Cortex of kidney (tissue), 1 donor: ENCODE measurements at places on chromosomes 2 and 18.

DNA sequence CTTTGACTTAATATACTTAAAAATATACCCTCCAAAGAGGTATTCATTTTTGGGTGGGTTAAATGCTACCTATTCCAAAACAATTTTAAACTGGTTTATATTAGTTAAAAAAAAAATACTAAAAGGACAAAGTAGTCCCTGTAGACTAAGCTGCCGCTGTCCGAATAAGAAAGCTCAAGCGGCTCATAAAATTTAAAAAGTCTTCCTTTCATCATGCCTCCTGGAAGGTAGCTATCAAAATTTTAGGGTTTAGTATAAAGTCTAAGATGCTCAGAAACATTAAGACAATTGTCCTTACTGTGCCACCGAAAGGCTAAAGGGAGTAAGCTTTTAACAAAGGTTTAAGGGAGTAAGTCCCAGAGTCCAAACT, 440 bp upstream of the UGGT1 start:
- no peak for DNase-seq

GRCh38 chr2:236861196-236861875, 224.4 kb upstream of the COPS8 start:
- no peak for DNase-seq

GRCh38 chr2:216516730-216517350, 18.2 kb downstream of the RPL37A start:
- no peak for DNase-seq

DNA sequence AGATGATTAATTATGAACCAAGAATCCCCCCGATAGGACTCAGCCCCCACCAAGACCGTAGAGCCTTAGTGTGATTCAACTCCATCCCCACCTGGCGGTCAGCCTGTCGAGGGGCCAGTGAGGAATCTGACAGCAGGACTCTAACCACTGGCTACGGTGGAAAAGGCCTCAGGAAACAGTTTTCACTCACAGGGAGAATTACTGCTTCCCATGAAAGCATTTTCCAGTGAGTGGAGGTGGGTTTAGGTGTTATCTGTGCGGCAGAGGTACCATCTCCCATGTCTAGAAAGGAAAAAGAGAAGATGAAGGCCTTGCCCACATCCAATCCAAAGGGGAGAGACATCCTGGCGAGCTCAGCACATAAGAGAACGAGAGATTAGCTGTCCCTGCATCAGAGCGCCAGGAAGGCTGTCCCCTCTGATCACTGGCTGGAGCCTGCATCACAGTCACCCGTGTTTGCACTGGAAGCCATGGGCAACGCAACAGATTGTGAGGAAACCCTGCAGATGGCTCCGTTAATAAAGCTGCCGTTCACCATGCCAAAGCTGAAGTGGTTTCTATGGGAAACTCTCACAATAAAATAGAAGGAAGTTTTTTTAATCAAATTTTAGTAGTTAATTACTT, 22.3 kb downstream of the COX7A2L start:
- DNase-seq = no peak

- DNase-seq = no peak
These were observed 200.5 kb downstream of the TNS1 start for GRCh38 chr2:217802266-217802665.

DNA sequence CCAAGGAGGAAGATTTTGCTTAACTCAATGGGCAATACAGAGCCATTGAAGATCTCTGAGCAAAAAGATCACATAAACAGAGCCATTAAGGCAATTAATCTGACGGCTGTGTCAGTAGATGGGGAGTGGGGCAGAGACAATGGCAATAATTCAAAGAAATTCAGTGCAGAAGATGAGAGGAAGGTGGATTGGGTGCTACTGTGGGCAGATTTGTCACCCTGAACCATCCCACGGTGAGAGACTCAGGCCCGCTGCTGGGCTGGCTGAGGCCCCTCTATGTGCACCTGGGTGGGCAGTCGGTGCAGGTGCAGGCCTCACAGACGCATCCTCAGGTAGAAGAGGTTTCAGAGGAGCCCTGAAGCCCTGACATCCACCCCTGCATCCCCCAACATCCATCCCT, 458.6 kb downstream of the EIPR1 start:
- no peak for DNase-seq

DNA sequence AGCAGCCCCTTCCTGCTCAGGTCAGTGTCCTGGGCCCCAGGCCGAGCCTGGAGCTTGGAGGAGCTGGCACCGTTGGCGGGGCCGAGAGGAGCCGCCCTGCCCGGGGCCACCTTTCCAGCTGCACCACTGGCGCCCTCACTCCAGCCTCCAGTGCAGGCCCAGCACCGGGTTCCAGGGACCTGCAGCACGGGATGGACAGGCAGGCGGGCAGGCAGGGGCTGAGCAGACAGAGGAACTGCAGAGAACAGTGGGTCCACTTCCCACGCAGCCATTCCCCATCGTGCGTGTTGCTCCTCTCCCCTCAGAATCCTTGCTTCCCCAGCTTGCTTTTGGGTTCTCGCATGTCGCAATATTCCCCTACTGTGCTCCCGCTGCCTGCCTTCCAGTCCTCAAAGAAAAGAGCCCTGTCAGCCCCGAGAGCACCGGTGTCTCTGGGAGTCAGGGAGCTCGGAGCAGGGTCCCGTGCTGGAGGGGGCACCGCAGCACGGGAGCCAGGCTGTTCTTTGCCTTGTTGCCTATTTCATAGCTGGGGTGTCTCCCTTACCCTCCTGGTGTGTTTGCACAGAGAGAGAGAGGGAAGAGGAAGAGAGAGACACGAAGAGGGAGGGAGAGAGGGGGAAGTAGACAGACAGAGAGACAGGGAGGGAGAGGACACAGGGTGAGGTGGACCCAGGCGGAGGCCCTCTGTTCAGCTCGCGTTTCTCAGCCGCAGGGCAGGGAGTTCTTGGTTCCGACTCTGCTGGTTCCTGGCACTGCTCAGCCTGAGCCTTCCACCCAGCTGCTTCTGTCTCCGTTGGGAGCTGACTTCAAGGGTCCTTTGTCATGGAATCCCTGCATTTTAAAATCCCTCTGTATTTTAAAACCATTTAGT, 126.0 kb downstream of the MBP start:
- no peak for DNase-seq

- DNase-seq = no peak
These were observed 8.9 kb downstream of the ZAP70 start for GRCh38 chr2:97722227-97722626.

DNA sequence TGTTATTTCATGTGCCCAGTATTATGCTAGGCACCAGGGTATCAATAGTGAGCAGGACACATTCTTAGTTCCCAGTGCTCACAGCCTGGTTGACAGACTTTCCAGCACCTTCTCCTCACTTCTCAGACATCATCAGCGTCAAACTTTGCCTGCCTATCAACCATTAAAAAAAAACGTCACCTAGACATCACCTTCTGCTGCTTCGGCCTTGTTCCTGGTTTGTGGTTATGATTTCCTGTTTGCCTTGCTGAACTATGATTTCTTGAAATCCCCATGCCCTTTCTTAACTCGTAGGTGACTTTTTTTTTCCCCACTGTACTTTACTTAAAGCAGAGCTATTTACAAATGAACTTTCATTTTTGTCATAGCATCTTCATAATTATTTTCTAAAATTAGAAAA, 60.4 kb upstream of the NABP1 start:
- no peak for DNase-seq

- no peak for DNase-seq
These were observed 156.4 kb downstream of the ZFP36L2 start for GRCh38 chr2:43070030-43070429.

DNA sequence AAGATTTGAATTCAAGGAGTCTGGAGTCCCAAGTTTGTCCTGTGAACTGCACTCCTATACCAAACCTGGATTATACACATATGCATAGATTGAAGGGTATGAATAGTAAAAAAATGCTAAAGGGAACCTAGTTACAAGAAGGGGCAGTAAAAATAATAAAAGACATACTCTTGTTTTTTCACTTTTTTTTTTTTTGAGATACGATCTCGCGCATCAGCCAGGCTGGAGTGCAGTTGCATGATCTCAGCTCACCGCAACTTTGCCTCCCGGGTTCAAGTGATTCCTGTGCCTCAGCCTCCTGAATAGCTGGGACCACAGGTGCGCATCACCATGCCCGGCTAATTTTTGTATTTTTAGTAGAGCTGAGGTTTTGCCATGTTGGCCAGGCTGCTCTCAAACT, 22.3 kb downstream of the KRTCAP3 start:
- DNase-seq = no peak

GRCh38 chr2:201415149-201415548, 36.1 kb downstream of the TRAK2 start:
- DNase-seq = no peak

DNA sequence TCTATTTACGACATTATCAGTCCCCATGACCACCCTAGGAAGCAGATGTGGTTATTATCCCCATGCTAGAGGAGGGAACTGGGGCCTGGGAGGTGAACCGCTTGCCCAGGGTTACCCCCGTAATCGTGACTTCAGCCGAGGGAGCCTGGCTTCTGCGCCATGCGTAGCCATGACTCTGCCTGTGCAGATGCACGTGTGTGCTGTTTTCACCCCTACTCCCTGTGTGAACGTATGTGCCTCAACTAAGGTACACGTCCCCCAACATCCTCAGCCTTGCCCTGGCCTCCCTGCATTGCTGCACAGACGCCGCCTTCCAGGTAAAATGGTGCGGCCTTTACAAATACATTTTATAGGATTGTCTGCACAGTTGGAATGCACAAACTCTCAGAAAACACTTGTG, 40.2 kb downstream of the LPIN1 start:
- DNase-seq = no peak

- no peak for DNase-seq
These were observed 23.3 kb downstream of the PLEK start for GRCh38 chr2:68388358-68388757.

GRCh38 chr2:226902041-226902966, 66.5 kb downstream of the RHBDD1 start:
- DNase-seq = no peak

GRCh38 chr2:70181363-70181956, 9.4 kb downstream of the C2orf42 start:
- DNase-seq = no peak

DNA sequence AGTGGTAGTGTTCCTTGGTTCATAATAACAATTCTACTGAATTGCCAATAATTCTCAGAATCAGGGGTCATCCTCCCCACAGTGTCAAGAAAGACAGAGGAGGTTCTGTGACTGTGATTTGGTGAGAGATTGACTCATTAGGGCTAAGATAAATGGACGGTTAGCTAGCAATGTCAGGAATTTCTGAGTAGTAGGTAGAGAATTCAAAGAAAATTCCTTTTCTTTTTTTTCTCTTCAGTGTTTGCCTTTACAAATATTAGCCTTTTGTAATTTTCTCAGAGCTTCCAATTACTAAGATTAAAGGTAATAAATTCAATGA, 16.8 kb upstream of the CRIM1 start:
- DNase-seq = no peak

DNA sequence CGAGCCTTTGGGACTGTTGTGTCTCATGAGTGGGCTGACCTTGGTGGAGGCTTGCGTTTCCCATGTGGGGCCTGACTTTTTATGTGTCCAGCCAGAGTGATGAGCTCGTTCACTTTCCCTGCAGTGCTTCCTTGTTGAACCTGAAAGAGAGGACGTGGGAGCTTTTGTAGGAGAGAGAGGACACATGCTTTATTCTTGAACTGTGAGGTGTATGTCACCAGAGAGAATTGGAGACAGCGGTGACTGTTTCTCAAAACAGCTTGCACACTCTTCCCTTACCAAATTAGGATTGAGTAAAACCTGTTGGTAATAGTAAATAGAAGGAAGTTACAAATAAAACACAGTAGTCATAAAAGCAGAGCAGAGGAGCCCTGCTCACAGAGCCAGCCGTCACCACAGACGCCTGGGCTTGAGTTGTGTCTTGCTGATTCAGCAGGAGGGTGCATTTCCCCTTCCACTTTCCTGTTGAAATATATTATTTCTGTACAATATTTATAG, 60.7 kb downstream of the INPP4A start:
- no peak for DNase-seq

- DNase-seq = no peak
These were observed 55.6 kb downstream of the TGFA start for GRCh38 chr2:70498054-70498453.
